Neural progenitor cell (in vitro differentiated cells): ENCODE measurements at places on chromosomes 16 and 17.

DNA sequence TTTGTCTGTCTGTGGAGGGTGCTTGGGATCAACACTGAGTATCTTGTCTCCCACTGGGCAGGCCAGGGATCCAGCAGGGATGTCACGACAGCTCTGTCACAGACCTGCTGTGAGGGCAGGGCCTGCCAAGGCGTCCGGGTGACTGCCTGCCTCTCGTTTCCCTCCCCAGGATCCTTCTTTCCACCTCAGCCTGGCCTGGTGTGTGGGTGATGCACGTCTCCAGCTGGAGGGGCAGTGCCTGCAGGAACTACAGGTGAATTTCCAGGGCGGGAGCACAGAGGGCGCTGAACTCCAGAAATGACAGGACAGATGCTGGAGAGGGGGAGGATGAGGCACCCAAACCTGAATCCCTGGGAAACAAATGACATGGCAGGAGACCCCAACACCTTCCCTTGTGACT is 6.8 kb upstream of the MMP15 start:
- peak; percentile 39 for DNase-seq

DNA sequence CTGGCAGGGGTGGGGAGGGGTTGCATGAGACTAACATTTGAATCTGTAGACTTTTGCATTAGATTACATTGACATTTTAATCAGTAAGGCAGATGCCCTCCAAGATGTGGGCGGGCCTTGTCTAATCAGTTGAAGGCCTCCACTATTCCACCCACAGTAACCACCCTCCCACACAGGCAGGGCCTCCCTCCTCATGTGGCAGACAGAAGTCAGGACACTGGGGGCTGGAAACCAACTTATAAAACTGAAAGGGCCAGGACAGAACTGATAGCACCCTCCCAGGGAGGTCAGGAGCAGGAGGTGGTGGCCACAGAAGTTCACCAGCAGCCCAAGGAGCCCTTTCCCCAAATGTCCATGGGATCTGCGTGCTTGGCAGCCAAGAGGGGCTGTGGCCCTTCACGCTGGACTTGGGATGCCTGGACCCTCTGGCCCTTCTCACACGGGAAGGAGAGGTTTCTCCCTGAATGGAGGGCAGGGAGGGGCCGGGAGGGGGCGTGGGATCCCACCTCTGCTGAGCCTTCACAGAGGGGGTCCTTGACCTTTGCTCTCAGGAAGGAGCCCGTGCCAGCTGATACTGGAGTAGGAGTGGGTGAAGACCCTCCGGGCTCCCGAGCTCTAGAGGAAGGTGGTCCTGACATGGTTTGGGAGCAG is 4.6 kb downstream of the PYCR1 start:
- no peak for DNase-seq

GRCh38 chr16:87044032-87044382 is 273.2 kb downstream of the C16orf95 start:
- no peak for DNase-seq

GRCh38 chr16:4052096-4052495 is 64.1 kb downstream of the ADCY9 start:
- no peak for DNase-seq

- no peak for DNase-seq
These were observed 40.6 kb downstream of the GOSR1 start for GRCh38 chr17:30517786-30518185.

GRCh38 chr17:29838961-29839360 is 91.1 kb downstream of the SSH2 start:
- peak; percentile 86 for DNase-seq

GRCh38 chr17:15966183-15966878 is 21.4 kb downstream of the ADORA2B start:
- DNase-seq, result peak; percentile 89

DNA sequence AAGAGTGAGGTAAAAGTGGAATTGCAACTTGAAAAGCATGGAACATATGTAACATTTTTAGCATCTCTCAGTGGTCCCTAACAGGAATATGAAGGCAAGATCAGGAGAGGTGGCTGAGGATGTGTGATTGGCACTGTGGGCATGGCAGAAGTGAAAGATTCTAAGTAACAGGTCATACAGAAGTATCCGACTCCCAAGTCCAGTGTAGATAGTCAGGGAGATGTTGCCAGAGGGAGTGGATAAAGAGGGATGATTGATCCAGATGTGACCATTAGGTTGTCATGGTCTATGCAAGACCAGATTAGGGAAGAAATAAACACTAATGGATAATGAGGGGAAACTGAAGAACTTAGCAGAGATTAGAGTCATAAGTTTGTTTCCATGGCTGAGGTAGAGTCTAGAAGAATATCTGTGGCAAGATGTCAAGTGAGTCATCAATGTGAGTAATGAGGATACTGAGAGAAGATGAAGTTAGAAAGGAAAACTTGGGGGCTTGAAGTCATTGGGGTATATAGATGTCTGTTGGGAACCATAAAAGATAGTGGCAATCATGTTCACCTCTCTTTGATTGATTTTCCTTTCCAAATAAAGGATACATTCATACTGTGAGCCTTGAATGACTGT is 23.9 kb upstream of the CAPNS2 start:
- DNase-seq, result no peak

GRCh38 chr17:36525888-36526287 is 8.8 kb downstream of the MYO19 start:
- no peak for DNase-seq

DNA sequence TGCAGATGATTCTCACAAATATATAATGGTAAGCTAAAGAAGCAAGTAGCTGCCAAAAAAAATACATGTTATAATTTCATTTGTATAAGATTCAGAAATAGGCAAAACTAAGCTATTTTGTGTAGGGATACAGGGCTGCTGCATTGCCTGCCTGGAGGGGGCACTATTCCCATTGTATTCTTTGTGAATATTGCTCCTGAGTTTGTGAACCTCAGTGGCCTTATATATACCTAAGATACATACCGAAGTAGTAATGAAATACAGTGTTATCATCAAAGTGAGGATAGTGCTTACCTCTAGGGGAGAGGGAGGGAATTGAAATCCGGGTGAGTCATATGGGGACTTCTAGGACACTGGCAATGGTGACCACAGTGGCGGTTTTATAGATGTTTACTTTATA is 53.5 kb downstream of the C17orf58 start:
- DNase-seq, result no peak

DNA sequence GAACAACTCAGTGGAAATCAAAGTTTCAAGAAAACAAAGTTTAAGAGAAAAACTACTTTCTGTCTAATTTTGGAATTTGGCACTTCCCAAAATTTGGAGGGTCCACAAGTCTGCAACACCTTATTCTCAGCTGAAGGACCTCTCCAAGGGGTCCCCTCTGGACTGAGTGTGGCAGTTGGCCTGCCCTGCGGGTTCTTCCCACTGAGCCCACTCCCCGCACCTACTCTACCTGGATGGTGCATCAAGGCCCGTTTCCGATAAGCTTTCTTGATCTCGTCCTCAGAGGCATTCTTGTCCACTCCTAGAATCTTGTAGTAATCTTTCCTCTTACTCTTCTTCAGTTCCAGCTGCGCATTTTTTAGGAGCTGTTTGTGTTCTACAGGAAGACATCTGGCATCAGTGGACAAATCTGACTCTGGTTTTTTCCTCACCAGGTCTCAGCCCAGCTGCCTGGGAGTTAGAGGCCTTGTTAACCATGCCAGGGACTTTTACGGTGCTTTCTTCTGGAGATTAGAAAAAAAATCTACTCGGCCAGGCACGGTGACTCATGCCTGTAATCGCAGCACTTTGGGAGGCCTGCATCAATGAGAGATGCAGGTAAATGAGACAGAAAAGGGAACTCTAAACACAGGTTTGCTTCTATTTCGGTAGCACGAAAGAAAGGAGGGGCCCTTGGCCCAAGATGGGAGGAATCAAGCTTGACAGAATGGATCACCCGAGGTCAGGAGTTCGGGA is 15.6 kb downstream of the CNP start:
- no peak for DNase-seq

- DNase-seq, result no peak
These were observed 13.3 kb upstream of the SLC6A4 start for GRCh38 chr17:30248786-30249185.

DNA sequence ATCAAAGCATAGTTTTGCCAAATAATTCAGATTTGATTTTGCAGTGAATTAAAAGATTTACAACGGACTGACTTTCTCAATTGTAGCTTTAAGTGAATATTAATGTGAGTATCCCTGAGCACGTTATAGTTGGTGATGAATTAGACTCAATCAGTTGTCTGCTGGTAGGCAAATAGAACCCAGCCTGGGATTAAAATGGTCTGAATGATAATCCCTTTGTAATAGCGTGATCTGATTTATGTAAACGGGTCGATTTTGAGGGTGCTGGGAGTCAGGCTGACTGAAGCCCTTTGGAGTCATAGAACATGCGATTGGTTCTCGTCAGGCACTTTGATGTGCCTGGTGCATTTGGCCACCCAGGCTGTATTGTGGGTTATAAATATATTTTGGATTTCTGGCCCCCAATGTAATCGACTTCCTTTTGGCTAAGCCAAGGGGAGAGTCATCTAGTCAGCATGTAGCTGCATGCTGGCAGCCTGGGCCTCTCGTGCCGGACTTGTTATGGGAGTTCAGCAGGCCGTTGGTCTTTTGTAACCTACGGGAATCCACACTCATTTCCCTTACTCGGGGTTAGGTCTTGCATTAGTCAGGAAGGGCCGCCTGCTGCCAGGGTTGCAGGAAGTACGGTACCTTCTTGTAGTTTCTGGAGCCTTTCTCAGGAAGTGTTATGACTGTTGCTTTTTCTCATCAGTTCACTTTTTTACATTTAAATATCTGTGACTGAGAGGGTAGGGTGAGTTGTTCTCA is 5.4 kb downstream of the PGS1 start:
- DNase-seq, result no peak

GRCh38 chr16:22764662-22765327 is 49.2 kb upstream of the HS3ST2 start:
- DNase-seq, result peak; percentile 20

GRCh38 chr16:2902337-2903130 is 9.2 kb upstream of the FLYWCH1 start:
- no peak for DNase-seq

- no peak for DNase-seq
These were observed 190.2 kb downstream of the SOX9 start for GRCh38 chr17:72311004-72311403.

DNA sequence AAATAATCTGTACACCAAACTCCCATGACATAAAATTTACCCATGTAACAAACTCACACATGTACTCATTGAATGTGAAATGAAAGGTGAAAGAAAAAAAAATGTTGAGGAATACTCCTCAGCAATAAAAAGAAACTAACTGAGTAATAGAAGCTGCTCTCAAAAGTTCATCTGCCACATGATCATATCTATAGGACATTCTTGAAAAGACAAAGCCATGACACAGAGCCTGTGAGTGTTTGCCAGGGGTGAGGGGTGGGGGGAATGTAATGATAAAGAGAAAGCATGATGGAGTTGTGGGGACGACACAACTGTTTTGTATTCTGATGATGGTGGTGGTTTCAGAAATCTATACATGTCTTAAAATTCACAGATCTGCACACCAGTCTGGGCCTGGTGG is 52.2 kb upstream of the TMC5 start:
- no peak for DNase-seq

GRCh38 chr17:75472119-75472518 is 15.7 kb downstream of the TMEM94 start:
- DNase-seq, result no peak

GRCh38 chr16:56600398-56600999 is 7.9 kb upstream of the MT2A start:
- peak; percentile 61 for DNase-seq

DNA sequence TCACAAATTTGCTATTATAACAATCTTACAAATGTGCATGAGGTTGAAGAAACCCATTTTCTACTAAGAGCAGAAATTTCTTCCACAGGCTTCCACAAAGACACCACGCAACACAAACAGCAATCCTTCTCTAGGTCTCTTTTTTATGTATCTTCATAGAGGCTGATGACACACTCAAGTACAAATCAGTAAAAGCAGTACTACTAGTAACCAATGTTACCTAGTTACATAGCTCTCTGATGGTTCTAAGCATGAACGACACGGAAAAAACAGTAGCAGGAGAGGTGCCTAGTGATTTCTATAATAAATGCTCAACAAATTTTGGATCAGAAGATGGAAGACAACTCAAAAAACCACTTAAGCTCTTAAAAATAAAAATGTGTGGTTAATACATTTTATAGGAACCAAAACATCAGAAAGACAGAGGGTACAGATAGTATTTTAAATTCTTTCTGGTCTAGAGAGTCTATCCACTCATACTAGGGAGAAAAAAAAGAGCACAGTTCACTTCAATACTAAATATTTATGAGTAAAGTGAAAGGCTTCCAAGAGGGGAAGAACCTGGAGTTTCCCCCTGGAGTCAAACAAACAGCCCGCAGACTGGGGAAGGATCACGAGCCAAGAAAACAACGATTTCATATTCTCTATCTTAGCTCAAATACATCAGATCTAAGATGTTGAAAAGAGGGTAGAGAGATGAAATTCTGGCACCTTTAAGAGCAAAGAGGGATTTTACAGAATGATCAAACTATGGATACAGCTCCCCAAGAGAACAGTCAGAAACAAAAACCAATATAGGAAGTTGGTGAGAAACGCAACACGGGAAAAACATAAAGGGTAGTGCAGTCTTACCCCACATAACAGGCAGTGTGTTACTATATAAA is 40.2 kb downstream of the SMG6 start:
- no peak for DNase-seq

DNA sequence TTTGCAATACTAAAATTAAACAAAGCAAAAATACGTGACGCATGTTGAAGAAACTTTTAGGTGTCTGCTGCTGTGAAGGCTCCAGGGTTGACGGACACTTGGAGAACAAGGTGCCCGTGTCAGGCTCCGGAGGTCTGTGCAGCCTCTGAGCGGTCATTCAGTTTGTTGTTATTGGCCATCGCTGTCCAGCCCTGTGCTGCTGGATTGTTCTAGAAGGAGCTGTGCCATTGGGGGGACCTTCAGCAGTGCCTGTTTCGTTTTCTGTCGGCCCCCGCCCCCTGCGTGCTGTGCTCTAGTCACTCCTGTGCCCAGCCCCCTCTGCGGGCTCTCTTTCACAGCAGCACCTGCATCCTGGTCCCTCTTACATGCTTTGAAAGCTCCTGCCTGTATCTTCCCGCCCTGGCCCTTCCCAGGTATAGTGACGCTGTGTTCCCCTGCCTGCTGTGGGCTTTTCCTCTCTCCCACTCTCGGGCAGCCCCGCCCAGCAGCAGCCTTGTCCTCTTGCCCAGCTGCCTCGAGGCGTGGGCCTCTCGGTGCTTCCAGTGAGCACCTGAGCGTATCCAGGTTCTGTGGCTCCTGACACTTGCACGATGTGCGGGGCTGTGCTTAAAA is 50.7 kb downstream of the RNF213 start:
- no peak for DNase-seq

- DNase-seq, result no peak
These were observed 13.7 kb downstream of the PPY start for GRCh38 chr17:43928609-43929008.

GRCh38 chr16:88575251-88575650 is 5.0 kb downstream of the ZC3H18 start:
- DNase-seq, result no peak

DNA sequence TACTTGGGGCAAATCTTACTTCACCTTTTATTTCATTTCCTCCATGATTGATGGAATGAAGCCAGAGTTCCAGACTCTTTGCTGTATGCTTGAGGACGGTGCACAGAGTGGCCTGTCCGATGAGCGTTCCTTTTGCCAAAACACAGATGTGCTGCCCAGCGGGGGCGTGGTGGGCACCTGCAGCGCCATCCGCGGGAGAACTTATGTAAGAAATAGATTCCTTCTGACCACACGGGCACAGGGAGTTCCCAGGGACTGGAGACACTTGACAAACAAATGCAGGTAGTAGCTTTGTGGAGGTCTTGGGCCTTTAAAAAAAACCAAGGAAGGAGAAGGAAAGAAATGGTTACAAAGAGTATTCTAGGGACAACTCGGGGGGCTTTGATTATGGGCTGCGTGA is 30.6 kb downstream of the CRAMP1 start:
- DNase-seq, result no peak
